ENCODE measurements at places on chromosomes 1 and 21. TPM values are rescaled to one million over a fixed set of nuclear protein-coding genes. Genes with fewer than 3 reads are reported as not detected.

DNA sequence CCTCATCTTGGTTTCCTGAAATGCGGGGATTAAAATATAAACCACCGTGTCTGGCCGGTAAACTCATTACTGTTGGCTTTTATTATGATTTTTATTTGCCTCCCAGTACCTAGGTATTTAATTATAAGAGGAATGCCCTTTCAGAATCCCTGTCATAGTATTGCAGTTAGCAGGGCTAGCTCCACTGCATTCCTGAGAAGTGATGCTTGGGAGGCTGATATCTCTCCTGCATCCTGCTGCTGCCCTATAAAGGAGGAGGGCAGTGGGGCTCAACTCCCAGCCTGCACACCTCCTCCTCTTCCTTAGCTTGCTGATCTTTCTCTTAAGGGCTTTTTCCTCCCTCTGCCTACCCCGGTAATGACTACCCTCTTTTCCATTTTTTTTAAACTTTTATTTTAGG lies 19.9 kb upstream of the DISC1 start:
- H3K27me3 ChIP-seq = no peaks in the 10 kb centered on the region
- DNase-seq = no peak
- no peak overlapping the region for H3K4me3 ChIP-seq
- no peaks in the 10 kb centered on the region for H3K36me3 ChIP-seq
- H3K4me1 ChIP-seq = no peaks in the 10 kb centered on the region
- H3K27ac ChIP-seq = no peak overlapping the region

GRCh38 chr1:25197235-25197975 lies 34.9 kb downstream of the SYF2 start:
- H3K27ac ChIP-seq = no peak overlapping the region
- H3K36me3 ChIP-seq = no peaks in the 10 kb centered on the region
- H3K4me3 ChIP-seq = no peak overlapping the region
- peaks cover 21% of the 10 kb centered on the region for H3K4me1 ChIP-seq
- H3K27me3 ChIP-seq = peaks cover 5% of the 10 kb centered on the region

The ESRRG gene
- 18.7 TPM for total RNA-seq

The AMY2B gene
- 70.8 TPM for total RNA-seq

The KRTAP15-1 gene
- total RNA-seq = not detected

DNA sequence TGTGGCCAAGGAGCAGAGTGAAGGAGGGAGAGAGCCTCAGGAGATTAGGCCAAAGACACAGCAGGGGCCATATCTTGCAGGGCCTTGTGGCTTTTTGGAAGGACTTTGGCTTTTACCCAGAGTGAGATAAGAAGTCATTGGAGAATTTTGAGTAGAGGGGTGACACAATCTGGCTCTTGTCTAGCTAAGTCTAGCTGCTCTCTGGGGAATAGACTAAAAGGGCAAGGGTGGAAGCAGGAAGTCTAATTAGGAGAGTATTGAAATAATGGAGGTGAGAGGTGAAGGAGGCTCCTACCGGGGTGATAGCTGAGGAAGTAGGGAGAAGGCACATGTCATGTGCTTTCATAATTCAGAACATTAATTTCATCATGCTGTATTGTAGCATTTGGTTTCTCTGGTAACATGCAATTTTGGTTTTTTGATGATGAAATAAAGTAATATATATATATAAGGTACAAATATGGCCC lies 34.3 kb upstream of the KCNA3 start:
- no peak overlapping the region for H3K27ac ChIP-seq
- DNase-seq = no peak
- no peak overlapping the region for H3K4me3 ChIP-seq
- H3K36me3 ChIP-seq = no peaks in the 10 kb centered on the region
- H3K4me1 ChIP-seq = no peaks in the 10 kb centered on the region
- H3K27me3 ChIP-seq = no peaks in the 10 kb centered on the region

GRCh38 chr1:110945626-110946025 lies 18.1 kb downstream of the LRIF1 start:
- H3K36me3 ChIP-seq = peaks cover 37% of the 10 kb centered on the region
- no peak overlapping the region for H3K4me3 ChIP-seq
- no peak overlapping the region for H3K27ac ChIP-seq
- DNase-seq = no peak
- H3K4me1 ChIP-seq = no peaks in the 10 kb centered on the region
- no peaks in the 10 kb centered on the region for H3K27me3 ChIP-seq

DNA sequence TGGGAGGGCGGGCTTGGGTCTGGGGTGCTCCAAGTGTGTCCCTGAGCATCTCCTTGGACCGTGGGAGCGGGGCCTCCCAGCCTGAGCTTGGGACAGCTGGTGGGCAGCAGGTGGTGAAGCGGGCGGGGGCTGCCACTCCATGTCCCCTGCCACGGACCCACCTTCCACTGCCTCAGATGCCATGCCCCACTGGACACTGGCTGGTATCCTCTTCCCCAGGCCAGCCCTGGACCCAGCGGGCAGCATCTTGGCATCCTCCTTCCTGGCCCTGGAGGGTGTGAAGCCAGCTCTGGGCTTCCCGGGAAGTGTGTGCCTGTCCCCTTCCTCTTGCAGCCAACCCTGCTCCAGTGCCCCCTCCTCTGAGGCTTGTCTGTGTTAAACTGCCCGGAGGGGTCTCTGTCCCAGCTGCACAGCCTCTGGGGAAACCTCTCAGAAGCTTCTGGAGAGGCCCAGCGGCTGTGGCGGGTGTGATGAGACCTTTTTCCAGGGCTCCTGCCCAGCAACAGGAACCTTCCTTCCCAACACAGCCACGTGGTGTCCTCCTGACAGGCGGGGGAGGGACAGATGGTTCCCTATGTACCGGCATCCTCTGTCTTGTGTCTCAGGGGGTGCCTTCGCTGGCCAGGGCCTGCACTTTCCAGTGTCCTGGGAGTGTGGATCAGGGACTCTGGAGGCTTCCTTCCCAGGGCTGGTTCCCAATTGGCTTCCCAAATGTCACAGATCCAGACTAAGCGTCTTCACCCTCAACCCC lies 81.6 kb upstream of the DISP3 start:
- H3K36me3 ChIP-seq = no peaks in the 10 kb centered on the region
- H3K4me1 ChIP-seq = no peaks in the 10 kb centered on the region
- H3K27me3 ChIP-seq = peaks cover 36% of the 10 kb centered on the region
- H3K27ac ChIP-seq = no peak overlapping the region

GRCh38 chr1:81114191-81114590 lies 686.5 kb upstream of the ADGRL2 start:
- H3K4me3 ChIP-seq = no peak overlapping the region
- no peaks in the 10 kb centered on the region for H3K36me3 ChIP-seq
- H3K4me1 ChIP-seq = no peaks in the 10 kb centered on the region

The ARMH1 gene
- total RNA-seq = not detected

The VSIG8 gene
- total RNA-seq = not detected

GRCh38 chr1:208100906-208101305 lies 143.3 kb downstream of the PLXNA2 start:
- no peak overlapping the region for H3K4me3 ChIP-seq
- DNase-seq = no peak

The CCDC30 gene
- 0.24 TPM for total RNA-seq

The UBE2U gene
- not detected for total RNA-seq

The PROK1 gene
- total RNA-seq = 1.4 TPM

The TAS1R1 gene
- not detected for total RNA-seq

The TDRD5 gene
- total RNA-seq = not detected

The ATP6V1G3 gene
- total RNA-seq = not detected

The RPL5 gene
- 985 TPM for total RNA-seq

GRCh38 chr21:39374046-39374445 lies 25.2 kb upstream of the HMGN1 start:
- H3K27ac ChIP-seq = no peak overlapping the region
- no peaks in the 10 kb centered on the region for H3K36me3 ChIP-seq
- no peaks in the 10 kb centered on the region for H3K27me3 ChIP-seq
- no peaks in the 10 kb centered on the region for H3K4me1 ChIP-seq
- DNase-seq = no peak

GRCh38 chr1:240413732-240414131 lies 198.2 kb downstream of the GREM2 start:
- no peak overlapping the region for H3K27ac ChIP-seq
- no peak for DNase-seq
- H3K36me3 ChIP-seq = no peaks in the 10 kb centered on the region
- no peak overlapping the region for H3K4me3 ChIP-seq
- no peaks in the 10 kb centered on the region for H3K4me1 ChIP-seq
- H3K27me3 ChIP-seq = no peaks in the 10 kb centered on the region

- H3K27ac ChIP-seq = peak overlapping the region; percentile 12
- no peaks in the 10 kb centered on the region for H3K27me3 ChIP-seq
- H3K4me1 ChIP-seq = no peaks in the 10 kb centered on the region
- DNase-seq = no peak
- H3K4me3 ChIP-seq = no peak overlapping the region
Observed at GRCh38 chr1:220957233-220957605, 78.0 kb downstream of the HLX start.

The FTCD gene
- total RNA-seq = 0.95 TPM

The LY9 gene
- total RNA-seq = not detected

DNA sequence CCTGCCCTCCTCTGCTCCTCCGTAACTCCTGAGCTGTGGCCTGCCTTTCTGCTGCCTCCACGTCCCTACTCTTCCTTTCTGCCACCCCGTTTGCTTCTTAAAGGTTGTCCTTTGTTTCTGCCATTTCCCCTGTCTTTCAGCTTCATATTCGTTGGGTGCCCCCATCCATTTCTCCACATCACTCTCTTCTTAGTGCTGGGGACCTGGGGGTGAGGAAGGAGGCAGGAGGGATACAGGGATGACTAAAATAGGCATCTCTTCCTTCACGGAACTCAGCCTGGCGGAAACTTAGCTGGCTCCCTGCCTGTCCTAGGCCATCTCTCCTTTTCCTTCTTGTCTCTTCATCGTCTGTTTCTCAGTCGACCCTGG lies 67.0 kb upstream of the CD1D start:
- H3K4me1 ChIP-seq = no peaks in the 10 kb centered on the region
- peak overlapping the region; percentile 60 for H3K4me3 ChIP-seq
- H3K36me3 ChIP-seq = no peaks in the 10 kb centered on the region
- H3K27ac ChIP-seq = no peak overlapping the region
- no peak for DNase-seq

DNA sequence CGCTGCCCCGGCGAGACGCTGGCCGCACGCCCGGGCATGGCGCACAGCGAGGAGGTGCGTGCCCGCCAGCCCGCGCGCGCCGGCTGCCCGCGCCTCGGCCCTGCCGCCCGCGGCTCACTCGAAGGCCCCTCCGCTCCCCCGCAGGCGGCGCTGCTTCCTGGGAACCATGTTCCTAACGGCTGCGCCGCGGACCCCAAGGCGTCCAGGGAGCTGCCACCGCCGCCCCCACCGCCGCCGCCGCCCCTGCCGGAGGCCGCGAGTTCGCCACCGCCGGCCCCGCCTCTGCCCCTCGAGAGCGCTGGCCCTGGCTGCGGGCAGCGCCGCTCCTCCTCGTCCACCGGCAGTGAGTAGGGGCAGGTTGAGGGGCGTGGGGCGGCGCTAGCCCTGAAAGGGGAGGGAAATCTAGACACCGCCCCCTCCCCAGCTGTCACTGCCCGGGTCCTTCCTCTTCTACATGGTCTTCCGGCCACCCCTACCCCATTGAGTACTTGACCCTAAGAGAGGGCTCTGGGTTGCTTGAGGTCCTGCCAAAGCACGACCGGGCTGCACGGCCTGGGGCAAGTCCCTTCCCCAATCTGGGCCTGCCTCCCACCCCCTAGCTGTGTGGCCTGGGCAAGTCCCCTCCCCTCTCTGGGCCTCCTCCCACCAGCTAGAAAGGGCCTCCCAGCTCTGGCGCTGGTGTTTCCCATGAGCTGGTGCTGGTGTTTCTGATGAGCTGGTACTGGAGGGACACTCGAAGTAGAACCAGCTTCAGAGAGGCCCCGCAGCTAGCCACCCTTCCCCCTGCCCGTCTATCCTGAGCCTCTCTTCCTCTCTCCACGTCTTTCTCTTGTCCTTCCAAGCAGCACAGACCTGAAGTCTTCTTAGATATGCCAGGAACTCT lies 17.0 kb downstream of the TNFRSF25 start:
- no peak overlapping the region for H3K4me3 ChIP-seq
- no peaks in the 10 kb centered on the region for H3K36me3 ChIP-seq
- peaks cover 80% of the 10 kb centered on the region for H3K27me3 ChIP-seq
- DNase-seq = no peak

The KRTAP13-3 gene
- total RNA-seq = not detected

GRCh38 chr1:246350745-246351144 lies 156.3 kb downstream of the SMYD3 start:
- no peaks in the 10 kb centered on the region for H3K27me3 ChIP-seq
- no peak overlapping the region for H3K27ac ChIP-seq
- no peak for DNase-seq
- H3K36me3 ChIP-seq = no peaks in the 10 kb centered on the region

DNA sequence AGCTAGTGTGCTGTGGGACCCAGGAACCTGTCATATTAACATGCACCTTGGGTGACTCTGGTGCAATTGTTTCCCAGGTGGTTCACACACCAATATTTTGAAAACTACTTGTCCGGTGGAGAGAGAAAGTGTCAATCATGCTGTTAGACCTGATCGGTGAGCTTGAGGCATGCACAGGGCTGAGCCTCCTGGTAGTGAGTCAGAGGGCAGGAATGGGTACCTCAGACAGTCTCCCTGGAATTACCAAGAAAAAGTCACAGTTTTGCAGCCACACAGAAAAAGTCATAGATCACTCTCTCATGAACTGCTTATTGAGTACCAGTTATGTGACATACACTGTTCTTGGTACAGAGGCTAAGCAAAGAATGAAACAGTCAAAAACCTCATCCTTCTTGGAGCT lies 140.1 kb upstream of the NFIA start:
- no peak for DNase-seq
- H3K27me3 ChIP-seq = no peaks in the 10 kb centered on the region
- H3K4me3 ChIP-seq = no peak overlapping the region
- H3K27ac ChIP-seq = no peak overlapping the region
- no peaks in the 10 kb centered on the region for H3K36me3 ChIP-seq

The EPHA10 gene
- not detected for total RNA-seq

DNA sequence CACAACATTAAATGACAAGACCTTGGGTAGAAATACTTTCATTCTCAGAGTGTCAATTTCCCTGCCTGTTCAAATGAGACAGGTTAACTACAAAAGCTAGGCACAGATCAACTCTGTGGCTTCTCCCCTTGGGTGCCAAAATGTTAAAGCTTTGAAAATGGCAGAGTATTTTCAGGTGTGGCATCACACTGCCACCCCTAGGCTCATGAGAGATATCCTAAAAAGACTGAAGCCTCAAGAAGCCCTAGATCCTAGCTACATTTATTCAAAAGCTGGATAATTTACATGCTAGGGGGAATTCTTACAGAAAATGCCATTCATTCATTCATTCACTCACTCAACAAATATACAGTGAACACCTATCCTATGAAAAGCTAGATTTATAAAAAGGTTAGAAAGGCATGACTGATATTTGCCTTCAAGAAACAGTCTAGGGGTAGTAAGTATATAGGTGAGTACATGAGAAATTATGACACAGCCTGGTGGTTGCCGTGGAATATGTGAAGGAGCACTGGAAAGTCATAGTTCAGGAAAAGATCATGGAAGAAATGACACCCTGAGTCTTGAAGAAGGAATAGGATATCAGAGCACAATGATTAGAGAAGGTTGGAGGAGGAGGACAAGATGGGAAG lies 15.9 kb upstream of the RAB4A start:
- no peak overlapping the region for H3K4me3 ChIP-seq
- no peak overlapping the region for H3K27ac ChIP-seq
- H3K4me1 ChIP-seq = peaks cover 5% of the 10 kb centered on the region
- no peak for DNase-seq

DNA sequence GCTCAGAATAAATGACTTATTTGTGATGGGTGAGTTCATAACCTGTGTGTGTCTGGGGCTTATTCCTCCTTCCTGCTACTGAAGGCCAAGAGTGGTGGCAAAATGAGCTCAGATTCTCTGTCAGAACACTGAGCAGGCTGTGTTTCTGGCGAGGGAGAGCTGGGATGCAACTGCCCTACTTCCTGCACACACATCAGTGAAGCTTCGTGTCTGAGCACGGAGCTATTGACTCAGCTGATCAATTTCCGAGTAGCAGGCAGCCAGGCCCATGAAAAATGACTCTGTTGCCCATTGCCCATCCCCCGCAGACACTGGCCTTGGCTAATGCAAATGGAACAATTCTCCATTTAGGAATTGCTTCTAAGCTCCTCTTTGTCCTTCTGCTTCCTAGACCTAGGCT lies 27.7 kb downstream of the TNR start:
- no peak for DNase-seq
- H3K27ac ChIP-seq = no peak overlapping the region
- H3K4me1 ChIP-seq = no peaks in the 10 kb centered on the region
- H3K4me3 ChIP-seq = no peak overlapping the region

Data from gastrocnemius medialis (tissue), 4 donors.